ENCODE measurements at places on chromosomes 7 and 10. TPM values are rescaled to one million over a fixed set of nuclear protein-coding genes. Genes with fewer than 3 reads are reported as not detected.

Gene CARD11
- total RNA-seq: 2.0 TPM

Gene EGFR
- 123 TPM for total RNA-seq

Gene IKZF1
- total RNA-seq: 17.7 TPM

DNA sequence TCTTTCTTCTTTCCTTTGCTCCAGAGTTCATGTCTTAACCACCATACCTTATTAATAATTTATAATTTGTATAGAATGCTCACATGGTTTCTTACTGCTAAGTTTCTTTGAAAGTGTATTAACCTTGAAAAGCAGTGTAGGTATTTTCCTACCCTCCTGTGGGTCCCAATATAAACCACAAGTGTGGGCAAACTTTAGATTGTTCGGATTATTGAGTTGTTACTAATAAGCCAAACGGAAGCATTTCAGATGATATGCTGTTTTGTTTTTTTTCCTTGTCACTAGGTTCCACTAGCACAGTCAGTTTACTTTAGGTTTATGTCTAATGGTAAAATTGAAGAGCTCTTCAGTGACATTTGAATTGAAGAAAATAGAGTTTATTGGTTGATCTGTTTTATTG lies 10.2 kb downstream of the SSBP1 start:
- DNase-seq: no peak

GRCh38 chr10:120494313-120494710 lies 37.3 kb downstream of the PLPP4 start:
- no peak for DNase-seq

- DNase-seq: no peak
Measured at GRCh38 chr7:157539521-157539920, 202.7 kb downstream of the DNAJB6 start.

DNA sequence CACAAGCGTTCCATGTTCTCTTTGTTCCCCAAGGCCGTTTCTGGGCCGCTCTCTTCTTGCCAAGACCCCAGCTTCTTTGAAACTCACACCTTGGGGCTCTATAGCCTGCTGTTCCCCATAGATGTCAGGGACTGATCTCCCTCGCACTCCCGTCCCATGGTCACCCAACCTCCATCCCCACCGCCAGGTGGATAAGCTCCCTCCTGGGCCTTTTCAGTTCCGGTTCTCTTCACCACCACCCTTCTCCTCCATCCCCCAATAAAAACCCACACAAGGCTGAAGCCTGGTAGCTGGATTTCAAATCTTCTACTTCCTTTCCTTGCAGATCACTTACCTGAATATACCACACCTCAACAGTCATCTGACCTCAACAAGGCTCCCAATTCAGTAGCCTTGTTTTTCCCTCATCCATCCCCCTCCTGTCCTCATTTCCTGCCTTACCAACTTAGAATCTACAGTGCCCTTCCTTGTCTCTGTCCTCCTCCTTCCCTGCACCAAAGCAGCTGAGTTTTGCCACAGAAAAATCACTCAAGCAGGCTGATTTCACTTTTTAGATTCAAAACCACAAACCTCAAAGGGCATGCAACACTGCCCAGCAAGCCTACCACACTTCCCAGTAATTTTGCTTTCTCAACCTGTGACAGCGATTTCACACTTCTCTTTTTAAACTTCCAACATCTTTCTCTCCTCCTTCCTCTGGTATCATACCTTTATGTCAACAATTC lies 7.7 kb downstream of the SLC37A3 start:
- DNase-seq: no peak

- no peak for DNase-seq
Measured at GRCh38 chr10:76736392-76736791, 901.2 kb downstream of the KCNMA1 start.

- peak; percentile 91 for DNase-seq
Measured at GRCh38 chr10:109851616-109852474, 71.5 kb downstream of the XPNPEP1 start.

DNA sequence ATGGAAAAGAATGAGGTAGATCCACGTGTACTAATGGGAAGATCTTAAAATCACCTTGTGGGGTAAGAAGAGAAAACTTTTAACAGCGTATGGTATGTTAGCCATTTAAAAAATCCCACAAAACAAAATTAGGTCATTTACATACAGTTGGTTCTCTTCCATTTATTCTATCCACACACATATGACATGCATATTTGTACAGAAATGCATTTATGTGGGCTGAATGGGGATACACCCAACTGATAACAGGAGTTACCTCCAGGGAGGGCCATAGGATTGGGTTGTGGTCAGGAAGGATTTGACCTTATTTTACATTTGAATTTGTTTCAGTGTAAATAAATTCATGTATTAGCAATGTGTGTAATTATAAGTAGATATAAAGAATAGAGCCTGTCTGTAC lies 71.5 kb downstream of the MCMBP start:
- no peak for DNase-seq

DNA sequence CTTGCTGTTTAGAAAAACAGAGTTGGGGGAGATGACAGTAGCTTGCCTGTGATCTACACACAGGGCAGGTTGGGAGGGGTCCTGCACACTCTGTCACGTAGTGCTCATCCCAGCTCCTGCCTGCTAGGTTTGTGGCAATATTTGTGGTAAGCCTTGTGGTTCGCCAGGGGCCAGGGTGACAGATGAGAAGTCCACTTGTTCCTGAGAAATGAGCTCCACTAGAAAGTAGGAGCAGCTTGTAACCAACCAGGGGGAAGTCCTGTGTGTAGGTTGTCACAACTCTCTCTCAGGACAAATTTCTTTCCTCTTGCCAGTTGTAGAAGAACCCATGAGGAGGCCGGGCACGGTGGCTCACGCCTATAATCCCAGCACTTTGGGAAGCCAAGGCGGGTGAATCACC lies 147.0 kb downstream of the TCF7L2 start:
- DNase-seq: no peak

GRCh38 chr7:150942591-150943452 lies 35.3 kb downstream of the KCNH2 start:
- DNase-seq: no peak

DNA sequence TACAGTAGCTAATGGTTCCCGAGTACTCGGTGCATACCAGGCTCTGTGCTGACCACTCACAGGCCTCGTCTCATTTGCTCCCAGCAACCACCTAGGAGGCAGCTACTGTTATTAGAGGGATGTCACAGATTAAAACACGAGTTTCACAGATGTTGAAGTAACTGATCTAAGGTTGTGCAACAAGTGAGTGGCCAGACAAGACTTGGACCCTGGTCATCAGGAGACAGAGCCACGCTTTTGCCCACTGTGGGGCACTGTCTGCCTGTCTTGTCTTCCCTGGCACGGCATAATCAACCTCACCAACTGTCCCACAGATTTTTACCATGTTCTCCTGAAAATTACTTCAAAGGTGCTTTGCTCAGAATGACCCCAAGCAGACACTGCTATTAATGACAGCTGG lies 111.6 kb upstream of the HABP2 start:
- DNase-seq: no peak

DNA sequence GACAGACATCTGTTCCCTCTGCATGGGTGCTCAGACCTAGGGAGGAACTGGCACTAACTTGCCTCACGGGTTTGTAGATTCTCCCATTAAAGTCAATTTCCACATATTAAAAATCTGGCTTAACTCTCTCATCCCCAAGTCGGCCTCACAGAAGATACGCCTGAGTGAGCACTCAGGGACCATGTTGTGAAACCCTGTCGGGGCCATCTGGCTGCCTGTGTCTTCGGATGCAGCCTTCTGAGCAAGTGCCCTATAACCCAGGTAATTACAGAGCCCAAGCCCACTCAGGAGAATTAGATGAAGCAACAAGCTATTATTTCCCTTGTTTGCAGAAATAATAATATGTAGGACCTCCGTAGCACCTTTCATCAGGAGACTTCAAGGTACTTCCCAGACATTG lies 219.3 kb upstream of the GLI3 start:
- DNase-seq: no peak

GRCh38 chr10:13767676-13768178 lies 181.0 kb downstream of the PRPF18 start:
- DNase-seq: no peak

GRCh38 chr10:132239126-132240031 lies 52.6 kb downstream of the DPYSL4 start:
- DNase-seq: no peak

- no peak for DNase-seq
Measured at GRCh38 chr7:143901332-143901667, 676 bp downstream of the TCAF1 start.

DNA sequence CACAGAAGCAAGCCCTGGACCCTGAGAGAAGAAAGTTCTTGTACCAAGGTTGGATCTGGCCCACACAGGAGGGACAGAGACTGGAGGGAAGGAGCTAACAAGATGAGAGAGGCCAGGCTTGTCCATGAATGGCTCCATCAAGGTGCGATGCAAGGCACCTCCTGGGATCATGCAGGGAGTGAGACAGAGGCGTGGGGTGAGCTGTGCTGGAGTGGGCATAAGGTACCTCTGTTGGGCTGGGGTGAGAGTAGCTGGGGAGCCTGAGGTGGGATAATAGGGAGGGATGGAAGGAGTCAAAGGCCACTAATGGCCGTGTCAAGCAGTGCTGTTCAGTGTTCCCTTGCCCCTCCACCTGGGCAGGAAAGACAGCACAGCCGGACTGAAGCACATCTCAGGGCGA lies 9.9 kb downstream of the TMEM72 start:
- DNase-seq: no peak

GRCh38 chr7:116361767-116362166 lies 137.8 kb upstream of the CAV2 start:
- DNase-seq: no peak

DNA sequence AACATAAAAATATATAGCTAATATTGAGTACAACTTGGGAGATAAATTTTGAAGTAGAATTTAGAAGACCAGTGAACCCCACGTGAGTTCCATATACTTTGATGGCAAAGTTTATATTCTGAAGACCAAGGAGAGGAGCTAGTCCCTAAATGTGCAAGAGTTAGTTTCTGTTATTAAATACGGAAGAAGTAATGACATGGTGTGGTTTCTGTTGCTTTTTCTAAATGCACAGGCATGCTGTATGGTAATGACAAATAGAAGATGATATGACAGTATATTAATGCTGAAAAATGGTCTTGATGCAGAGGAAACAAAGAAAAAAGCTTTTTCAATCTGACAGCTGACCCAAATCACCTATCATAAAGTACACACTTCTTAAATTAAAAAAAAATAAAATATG lies 101.8 kb downstream of the ST8SIA6 start:
- no peak for DNase-seq
